Esophagus squamous epithelium (tissue), 5 donors: ENCODE measurements at places on chromosomes 11 and 22.

- no peaks in the 10 kb centered on the region for H3K27me3 ChIP-seq
- no peaks in the 10 kb centered on the region for H3K36me3 ChIP-seq
- no peaks in the 10 kb centered on the region for H3K4me1 ChIP-seq
- H3K27ac ChIP-seq, result no peak overlapping the region
Observed at GRCh38 chr11:14323118-14323676, 35.8 kb downstream of the RRAS2 start.

GRCh38 chr11:13105237-13105844 is 96.2 kb downstream of the RASSF10 start:
- no peaks in the 10 kb centered on the region for H3K36me3 ChIP-seq
- no peak overlapping the region for H3K4me3 ChIP-seq
- peaks cover 10% of the 10 kb centered on the region for H3K4me1 ChIP-seq
- no peak for DNase-seq

- no peak overlapping the region for H3K4me3 ChIP-seq
- H3K36me3 ChIP-seq, result no peaks in the 10 kb centered on the region
- peaks cover 18% of the 10 kb centered on the region for H3K4me1 ChIP-seq
Observed at GRCh38 chr22:44409974-44410316, 88.1 kb downstream of the RTL6 start.

GRCh38 chr11:82557274-82557673 is 176.4 kb downstream of the FAM181B start:
- H3K27ac ChIP-seq, result no peak overlapping the region
- H3K36me3 ChIP-seq, result no peaks in the 10 kb centered on the region
- no peaks in the 10 kb centered on the region for H3K27me3 ChIP-seq
- H3K4me1 ChIP-seq, result no peaks in the 10 kb centered on the region
- no peak for DNase-seq

DNA sequence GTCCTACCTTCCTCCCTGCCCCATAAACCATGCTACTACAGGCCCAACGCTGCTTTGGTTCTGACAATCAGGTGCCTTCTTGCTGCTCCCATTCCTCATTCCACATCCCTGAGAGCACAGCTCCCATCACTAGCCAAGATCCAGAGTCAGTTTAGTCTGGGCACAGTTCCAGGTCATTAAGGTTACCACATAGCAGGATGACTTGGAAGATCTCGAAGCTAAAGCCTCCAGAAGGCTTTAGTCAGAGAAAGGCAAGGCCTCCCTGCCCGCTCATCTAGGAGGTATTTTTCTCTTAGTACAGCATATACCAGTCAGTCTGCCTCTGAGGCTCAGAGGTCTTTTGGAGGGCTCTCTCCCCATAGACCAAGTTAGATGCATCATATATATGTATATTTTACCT is 30.3 kb downstream of the TRIM66 start:
- no peaks in the 10 kb centered on the region for H3K4me1 ChIP-seq
- H3K4me3 ChIP-seq, result no peak overlapping the region
- no peaks in the 10 kb centered on the region for H3K27me3 ChIP-seq
- H3K27ac ChIP-seq, result peak overlapping the region; percentile 2
- no peak for DNase-seq

- H3K27me3 ChIP-seq, result no peaks in the 10 kb centered on the region
- peaks cover 61% of the 10 kb centered on the region for H3K4me1 ChIP-seq
Observed at GRCh38 chr22:46031066-46031465, 54.1 kb upstream of the WNT7B start.

DNA sequence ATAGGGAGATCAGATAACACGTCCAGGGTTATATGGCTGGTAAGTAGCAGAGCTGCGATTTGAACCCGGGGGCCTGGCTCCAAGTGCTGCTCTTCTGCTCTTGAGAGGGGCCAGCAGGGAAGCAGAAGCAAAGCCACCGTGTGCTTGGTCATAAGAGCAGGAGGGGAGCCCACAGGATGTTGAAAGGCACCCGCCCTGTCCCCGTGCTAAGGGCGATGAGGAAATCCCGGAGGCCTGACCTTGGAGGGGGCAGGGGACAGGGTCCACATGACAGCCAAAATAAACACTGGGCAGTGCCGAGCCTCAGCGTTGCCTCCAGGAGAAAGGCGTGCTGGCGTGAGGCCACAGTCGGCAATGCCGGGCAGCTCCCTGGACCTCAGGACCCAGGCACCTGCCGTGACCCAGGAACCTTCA is 28.8 kb downstream of the TOM1 start:
- no peaks in the 10 kb centered on the region for H3K27me3 ChIP-seq
- peaks cover 100% of the 10 kb centered on the region for H3K36me3 ChIP-seq
- DNase-seq, result no peak
- no peak overlapping the region for H3K4me3 ChIP-seq
- H3K27ac ChIP-seq, result peak overlapping the region; percentile 25

DNA sequence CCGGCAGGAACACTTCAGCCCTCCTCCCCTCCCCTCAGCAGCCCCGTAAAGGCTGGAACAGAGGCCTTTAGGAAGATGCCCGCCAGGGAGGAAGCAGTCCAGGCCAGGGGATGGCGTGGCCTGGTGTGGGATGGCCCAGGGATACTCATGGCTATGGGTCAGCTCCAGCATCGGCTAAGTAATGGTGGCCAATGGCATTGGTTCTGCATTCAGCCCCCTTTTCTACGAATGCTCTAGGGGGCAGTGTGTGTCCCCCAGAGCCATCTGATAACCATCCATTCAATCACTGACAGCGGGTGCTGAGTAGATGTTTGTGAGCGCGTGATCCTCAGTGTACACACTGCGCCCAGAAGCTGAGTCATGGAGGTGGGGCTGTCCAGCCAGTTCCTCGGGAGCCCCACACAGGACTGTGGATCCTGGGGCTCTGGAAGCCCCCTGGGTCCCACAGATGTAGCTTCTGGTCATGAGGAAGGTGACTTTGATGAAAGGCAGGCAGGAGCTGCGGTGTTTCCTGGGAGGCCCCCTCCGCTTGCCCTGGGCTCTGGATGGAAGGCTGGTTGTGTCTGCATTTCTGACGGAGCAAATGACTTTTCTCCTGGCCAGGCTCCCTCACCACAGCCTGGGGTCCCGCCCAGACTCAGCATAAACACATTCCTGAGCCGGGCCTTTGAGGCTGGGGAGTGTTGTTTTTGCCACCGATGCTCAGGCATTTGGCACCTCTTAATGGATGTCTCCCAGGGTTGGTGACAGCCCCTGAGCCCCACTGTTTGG is 46.5 kb downstream of the FBLN1 start:
- no peaks in the 10 kb centered on the region for H3K27me3 ChIP-seq
- no peak overlapping the region for H3K4me3 ChIP-seq
- DNase-seq, result no peak
- H3K4me1 ChIP-seq, result peaks cover 67% of the 10 kb centered on the region
- H3K27ac ChIP-seq, result peak overlapping the region; percentile 95

DNA sequence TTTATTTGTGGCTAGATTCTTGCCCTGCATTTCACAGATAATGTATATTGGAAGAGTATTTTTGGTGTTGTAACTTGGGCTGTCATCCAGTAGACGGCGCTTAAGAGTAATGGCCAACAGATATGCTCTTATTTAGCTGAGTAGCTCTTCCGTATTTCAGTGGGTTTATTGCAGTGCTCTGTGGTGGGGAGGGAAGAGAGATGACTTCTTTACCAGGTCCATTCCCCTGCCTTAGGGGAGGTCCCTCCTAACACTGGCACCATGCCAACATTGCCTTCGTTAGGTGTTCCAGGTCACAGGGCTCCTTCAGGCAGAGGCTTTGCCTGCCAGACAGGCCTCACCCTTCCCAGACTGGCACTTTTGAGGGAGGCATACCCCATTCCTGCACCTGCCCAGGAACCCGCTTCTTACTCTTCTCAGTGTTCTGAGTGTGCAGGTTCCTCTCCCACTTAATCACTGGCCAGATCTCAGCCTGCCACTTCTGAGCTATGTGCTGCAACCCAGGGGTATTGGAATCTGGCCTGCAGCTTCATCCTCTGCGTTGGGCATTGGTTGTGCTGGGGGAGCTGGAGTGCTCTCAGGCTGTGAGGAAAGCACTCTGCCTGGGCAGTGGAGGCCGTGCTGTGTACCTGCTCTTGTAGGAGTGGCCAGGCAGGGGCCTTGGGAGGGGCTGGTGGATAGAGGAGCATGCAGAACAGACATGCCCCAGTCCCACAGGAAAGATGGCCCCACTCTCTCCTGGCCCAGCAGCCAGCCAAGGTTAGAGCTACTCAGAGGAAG is 29.4 kb upstream of the SLN start:
- H3K4me3 ChIP-seq, result no peak overlapping the region
- H3K27ac ChIP-seq, result no peak overlapping the region
- H3K36me3 ChIP-seq, result no peaks in the 10 kb centered on the region
- no peak for DNase-seq
- H3K4me1 ChIP-seq, result no peaks in the 10 kb centered on the region

- H3K27ac ChIP-seq, result no peak overlapping the region
- no peaks in the 10 kb centered on the region for H3K27me3 ChIP-seq
- no peaks in the 10 kb centered on the region for H3K36me3 ChIP-seq
Observed at GRCh38 chr11:104565583-104565961, 332.7 kb downstream of the CASP12 start.
